Activated T-cell treated with anti-CD3 and anti-CD28 coated beads for 24 hours (primary cell): ENCODE measurements at places on chromosomes 1 and 21.

- DNase-seq: no peak
These were observed 185.3 kb downstream of the RERE start for GRCh38 chr1:8632102-8632501.

GRCh38 chr1:87243573-87243972, 85.1 kb upstream of the LMO4 start:
- DNase-seq: no peak

DNA sequence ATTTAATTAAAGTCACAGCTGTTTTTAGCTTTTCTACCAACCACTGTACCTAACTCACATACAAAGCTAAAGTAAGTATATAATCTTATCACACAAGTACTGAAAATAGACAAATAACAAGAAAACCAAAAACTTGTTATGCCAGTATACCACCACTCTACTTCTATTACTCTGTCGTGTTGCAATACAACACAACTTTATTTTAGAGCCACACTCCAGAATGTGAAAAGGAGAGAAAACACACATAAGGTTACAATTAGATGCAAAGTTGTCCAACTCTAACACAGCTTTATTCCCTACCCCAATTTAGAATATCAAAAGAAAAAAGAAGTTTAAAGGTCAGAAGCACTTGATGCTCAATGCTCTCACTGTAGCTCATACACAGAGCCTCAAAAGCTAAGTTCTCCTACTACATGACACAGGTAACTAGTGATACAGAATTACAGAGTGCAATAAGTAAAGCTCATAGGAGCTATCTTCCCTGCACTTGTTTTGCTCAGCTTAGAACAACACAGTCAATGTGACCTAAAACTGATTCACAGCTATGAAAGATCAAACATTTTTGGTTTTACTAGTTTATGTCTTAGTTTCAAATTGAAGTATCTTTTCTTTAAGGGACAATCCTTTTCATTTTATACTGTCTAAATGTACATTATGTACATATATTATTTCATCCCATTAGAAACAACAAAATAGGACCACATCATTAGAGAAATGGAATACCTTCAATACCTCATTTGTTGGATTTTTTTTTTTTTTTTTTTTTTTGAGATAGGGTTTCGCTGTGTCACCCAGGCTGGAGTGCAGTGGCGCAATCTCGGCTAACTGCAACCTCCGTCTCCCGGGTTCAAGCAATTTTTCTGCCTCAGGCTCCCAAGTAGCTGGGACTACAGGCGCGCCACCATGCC, 29.2 kb downstream of the EYA3 start:
- DNase-seq: no peak

DNA sequence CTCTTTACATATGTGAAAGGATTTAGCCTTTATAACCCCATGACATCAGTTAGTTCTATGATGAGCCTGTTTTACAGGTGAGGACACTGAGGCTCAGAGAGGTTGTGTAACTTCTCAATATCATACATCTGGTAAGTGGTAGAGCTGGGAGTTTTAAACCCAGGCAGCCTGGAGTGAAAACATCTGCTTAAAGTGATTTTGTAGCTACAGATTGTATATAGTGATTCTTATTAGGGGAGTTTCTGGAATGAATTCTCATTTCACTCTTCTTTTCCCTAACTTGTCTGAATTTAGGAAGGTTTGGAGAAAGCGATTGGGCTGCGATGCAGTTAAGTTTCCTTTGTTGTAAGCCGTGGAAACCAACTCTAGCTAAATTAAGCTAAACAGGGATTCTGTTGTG, 175.6 kb downstream of the CAMTA1 start:
- no peak for DNase-seq

- DNase-seq: no peak
These were observed 2.6 kb downstream of the FUCA1 start for GRCh38 chr1:23865543-23865930.

DNA sequence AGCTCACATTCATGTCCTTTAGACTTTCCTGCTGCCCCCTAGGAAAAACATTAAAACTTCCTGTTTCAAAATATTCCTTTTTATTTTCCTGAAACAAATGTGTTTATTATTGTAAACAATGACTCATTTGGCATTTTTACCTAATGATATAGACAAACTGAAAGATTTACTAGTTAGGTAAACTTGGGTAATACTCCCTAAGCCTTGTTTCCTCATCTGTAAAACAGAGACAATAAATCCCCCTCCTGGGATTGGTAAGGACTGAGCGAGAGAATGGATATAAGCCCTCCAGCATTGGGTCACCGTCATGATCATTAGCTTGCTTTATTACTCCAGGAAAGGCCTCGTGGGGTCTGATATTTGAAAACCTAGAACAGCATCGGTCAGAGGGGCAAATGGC, 59.8 kb downstream of the LPAR3 start:
- no peak for DNase-seq

GRCh38 chr1:53332833-53333232, 5.0 kb upstream of the LRP8 start:
- no peak for DNase-seq

GRCh38 chr21:45889256-45889655, 92.3 kb upstream of the COL6A1 start:
- DNase-seq: no peak

DNA sequence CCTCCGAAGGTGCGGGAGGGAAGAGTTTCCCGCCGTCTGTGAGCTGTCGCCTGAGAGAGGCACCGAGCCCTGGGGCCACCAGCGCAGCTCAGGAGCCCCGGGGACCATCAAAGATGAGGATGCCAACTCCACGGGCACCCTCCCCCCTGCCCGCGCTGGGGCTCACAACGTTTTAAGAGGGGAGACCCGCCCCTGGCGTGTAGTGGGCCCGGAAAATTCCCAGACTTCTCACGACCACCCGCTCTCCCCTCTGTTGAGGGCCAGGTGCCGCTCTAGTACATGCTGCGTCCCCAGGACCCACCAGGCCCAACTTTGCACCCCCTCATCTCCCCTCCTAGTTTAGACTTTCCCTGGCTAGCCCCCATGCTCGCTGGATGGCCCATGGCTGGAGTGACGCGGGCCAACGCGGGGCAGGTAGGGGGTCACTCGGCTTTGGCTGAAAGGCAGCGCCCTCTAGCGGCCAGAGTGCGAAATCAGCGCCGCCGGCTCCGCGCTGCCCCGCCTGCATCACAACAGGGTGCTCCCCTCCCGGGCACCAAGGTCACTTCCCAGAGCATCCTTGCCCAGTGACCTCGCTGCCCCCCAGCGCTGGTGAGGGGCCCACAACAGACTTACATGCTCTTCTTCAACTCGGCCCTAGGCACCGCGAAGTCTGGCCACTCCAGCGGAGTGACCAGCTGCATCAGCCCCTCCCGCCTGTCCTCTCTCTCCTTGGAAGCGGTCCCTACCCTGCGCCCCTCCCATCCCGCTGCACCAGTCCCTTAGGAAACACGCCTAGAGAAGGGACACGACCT, 1.8 kb downstream of the CD160 start:
- peak; percentile 63 for DNase-seq

GRCh38 chr1:118257946-118258345, 72.9 kb upstream of the SPAG17 start:
- no peak for DNase-seq

DNA sequence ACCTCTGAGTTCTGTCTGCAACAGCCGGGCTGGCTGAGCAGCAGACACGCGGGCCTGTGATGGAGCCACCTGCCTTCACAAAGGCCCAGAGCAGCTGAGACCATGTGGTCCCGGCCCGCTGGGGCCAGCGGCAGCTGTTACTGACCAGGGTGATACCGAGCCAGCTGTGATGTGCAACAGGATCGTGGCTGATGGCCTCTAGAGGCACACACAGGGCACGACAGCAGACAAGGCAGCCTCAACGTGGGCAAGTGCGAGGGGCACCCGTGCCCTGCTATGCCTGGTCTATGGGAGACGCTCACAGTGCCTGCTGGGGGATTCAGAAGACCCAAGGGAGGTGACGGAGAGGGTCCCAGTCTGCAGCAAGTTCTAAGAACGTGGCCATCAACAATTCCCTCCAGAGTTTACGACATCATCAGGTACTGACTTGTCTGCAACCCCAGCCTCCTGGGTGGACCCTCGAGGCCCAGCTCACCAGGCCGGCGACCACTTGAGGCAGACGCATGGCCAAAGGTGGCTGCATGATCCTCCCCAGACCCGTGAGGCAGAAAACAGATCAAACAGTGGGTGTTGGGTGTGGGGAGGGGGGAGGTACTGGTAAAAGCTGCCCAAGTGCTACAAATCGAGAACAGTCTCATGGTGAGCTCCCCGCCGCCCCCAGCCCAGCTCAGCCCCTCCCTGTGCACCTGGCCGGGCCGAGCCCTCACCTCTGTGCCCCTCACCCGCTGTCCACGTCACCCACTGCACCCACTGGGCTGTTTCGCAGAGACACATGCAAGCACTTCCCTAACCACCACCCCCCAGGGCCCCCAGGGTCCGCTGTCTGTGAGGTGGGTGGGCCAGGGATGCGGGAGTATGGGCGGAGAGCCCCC, 6.0 kb downstream of the POFUT2 start:
- no peak for DNase-seq

DNA sequence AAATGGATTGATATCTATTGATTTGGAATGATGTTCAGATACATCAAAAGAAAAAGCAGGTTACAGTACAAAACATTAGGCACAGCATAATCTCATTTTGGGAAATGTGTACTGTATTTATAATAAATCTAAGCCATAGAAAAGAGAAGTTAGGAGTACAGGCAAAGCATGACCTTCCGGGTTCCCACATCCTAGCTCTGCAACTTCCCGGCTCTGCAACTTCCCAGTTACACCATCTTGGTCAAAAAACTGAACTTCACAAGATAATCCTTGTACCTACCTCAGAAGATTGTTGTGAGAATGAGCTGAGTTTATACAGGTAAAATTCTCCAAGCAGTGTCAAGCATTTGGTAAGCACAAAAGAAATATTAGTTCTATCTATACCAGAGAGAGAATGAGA, 21.7 kb upstream of the SLC44A3 start:
- DNase-seq: no peak

GRCh38 chr1:231553320-231553719, 24.9 kb downstream of the TSNAX start:
- DNase-seq: no peak

GRCh38 chr1:87148661-87149060, 180.0 kb upstream of the LMO4 start:
- DNase-seq: no peak

DNA sequence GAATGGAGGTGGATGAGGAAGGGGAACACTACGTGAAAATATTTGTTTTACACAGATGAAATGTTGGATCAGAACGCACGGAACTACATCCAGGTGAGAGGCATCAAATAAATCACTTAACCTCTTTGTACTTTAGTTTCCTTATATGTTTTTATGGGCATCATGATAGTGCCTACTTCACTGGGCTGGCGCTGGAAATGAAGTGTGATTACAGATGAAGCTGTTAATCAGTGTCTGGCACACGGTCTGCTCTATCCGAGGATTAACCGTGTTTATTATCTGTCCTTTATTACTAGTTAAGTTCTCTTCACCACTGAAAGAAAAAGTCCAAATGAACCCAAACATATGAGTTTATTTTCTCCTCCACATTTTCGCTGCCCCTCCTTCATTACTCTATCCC, 96.0 kb upstream of the TRABD2B start:
- no peak for DNase-seq

GRCh38 chr1:81812712-81813111, 12.0 kb downstream of the ADGRL2 start:
- DNase-seq: no peak

DNA sequence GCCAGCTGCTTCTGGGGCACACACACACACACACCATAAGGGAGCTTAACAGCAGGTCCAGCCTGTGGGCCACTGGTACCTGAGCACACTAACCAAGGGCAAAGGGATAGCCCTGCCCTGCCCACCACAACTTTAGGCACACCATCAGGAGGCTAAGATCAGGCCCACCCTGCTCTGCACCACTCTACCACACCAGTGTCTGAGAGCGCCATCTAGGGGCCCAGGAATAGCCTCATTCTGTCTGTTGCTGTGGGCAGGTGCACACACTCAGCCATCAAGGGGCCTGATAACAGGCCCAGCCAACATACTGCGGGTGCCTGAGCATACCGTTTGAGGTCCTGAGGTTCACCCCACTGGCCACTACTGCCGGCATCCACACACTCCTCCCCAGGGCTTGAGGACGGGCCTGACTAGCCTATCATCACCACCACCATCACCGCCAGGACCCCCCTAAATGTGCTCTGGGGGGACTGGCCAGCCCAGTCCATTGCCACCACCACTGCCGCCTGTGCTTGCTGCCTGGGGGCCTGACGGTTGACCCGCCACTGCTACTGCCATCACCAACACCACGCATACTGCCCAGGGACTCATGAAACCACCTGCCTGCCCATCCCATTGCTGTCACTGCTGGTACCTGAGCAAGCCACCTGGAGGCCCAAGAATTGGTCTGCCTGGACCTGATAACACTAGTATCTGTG, 31.3 kb downstream of the NSL1 start:
- DNase-seq: peak; percentile 29

DNA sequence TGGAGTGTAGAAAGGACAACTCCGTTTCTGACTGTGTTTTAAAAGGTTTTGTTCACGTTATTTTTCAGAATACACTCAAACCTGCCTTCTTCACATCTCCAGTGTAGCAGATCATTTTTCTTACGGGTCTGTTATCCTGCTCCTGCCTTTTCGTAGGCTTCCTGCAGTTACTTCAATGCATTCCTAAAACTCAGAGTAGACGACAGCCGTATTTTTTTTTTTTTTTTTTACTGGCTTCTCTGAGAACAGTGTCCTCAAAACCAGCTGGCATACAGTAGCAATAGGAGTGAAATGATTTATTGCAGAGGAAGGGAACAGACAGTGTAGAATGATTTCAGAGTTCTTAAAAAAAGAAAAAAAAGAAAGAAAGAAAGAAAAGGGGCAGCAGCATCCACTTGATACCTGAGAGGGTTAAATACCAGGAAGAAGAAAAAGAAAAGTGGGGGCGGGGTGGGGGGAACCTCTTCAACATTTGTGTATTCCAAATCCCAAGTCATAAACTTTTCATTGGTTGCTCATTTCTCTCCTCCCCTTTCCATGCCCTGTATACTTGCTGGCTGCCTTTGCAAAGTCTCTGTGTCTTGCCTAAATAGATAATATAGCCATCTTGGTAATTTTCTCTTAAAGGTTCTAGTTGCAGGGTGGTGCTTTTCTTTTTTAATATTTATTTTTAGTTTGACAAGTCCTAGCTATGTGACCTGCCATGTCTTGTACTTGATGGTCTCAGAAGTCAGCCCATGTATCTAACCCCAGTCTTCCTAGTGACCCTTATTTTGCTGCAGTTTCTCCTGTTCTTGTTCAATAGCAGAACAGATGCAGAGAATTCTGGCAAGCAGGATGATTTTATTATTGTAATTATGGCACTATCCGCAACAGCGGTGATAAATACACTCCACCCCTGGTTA, 2.8 kb downstream of the TGFB2 start:
- no peak for DNase-seq
